ENCODE measurements at places on chromosomes 3 and 15.

GRCh38 chr15:97517737-97518136, 442.8 kb upstream of the ARRDC4 start:
- no peak for DNase-seq

GRCh38 chr3:173943264-173943663, 545.7 kb downstream of the NLGN1 start:
- DNase-seq: no peak

GRCh38 chr3:46138581-46138980, 69.5 kb downstream of the CCR1 start:
- no peak for DNase-seq

- DNase-seq: no peak
Measured at GRCh38 chr15:55297315-55297714, 7.7 kb upstream of the RAB27A start.

DNA sequence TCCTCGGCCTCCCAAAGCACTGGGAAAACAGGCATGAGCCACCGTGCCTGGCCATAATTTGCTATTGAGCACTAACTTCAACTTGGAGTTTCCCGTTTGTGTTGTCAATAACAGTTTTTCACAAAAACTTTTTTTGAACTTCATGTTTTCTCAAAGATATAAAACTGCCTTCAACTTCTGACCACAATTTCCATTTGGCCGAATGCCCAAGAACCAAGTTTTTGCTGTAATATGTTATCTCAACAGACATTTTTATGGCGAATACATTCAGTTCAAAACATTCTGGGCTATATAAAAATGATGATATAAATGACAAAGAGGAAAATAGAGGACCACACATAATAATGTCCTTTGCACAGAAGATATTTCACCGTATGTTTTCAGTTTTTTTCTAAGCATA, 56.4 kb downstream of the NEDD4 start:
- DNase-seq: no peak

All from stimulated activated CD8-positive, alpha-beta memory T cell treated with anti-CD3 and anti-CD28 coated beads, Interleukin-7, amount 100 ng/mL, for 1 hour (primary cell).